NCI-H146 (cell line): ENCODE measurements at places on chromosomes 12 and 14.

- DNase-seq, result no peak
These were observed 9.1 kb upstream of the ISM2 start for GRCh38 chr14:77507762-77508161.

DNA sequence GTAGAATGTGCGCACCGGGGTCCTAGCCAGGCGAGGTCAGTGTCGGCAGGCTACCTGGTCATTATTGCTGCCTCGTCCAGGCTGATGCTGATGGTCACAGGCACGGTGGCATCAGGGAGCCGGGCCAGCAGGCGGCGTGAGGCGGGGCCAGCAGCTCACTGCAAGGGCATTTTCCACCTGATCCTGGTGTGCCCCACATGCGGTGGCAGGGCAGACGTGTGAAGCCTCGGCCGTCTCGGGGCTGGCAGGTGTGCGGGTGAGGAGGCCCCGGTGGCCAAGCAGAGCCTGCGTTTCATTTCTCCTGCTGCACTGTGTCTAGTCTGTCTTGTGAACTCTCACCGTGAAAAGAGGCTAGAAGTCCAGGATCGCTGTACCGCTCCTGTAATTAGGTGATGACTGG is 12.0 kb upstream of the AMN start:
- no peak for DNase-seq

GRCh38 chr14:39219075-39219499 is 14.6 kb upstream of the MIA2 start:
- no peak for DNase-seq

- peak; percentile 91 for DNase-seq
These were observed 14.6 kb downstream of the RAPGEF3 start for GRCh38 chr12:47744005-47744651.

DNA sequence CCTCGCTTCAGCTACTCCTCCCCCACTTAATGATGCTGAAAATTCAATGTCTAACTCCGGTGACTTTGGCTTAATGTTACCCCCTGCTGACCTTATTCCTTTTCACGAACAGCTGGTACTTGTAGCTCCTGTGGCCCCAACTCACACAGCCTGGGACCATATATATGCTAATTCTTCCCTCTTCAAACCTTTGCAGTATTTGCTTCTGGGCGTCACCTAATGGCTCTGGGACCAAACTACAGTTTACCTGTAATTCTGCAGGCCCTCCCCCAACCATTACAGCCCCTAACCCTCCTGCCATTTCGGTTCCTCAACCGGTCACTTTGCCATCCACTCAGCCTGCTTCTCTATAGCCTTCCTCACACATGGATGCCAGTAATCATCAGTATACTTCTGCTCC is 29.6 kb upstream of the C12orf75 start:
- peak; percentile 31 for DNase-seq
